ENCODE measurements at places on chromosomes 1 and 21.

GRCh38 chr1:229751610-229752009 lies 125.6 kb downstream of the URB2 start:
- no peak for DNase-seq

DNA sequence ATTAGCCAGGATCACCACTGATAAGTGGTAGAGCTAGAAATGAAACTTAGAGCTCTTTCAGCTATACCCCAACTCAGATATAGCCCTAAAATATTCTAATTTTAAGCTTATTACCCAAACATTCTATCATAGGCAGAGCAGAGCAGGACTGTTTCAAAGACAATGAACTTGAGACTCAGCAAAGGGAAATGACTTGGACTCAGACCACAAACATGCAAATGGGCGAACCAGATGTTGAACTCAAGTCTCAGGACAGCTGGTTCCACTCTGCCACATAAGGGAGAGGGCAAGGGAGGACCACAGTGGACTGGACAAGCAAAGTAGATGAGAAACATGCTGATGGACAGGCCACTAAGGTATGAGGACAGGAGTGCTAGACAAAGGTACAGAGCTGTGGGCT lies 315.3 kb downstream of the OMA1 start:
- DNase-seq, result no peak

DNA sequence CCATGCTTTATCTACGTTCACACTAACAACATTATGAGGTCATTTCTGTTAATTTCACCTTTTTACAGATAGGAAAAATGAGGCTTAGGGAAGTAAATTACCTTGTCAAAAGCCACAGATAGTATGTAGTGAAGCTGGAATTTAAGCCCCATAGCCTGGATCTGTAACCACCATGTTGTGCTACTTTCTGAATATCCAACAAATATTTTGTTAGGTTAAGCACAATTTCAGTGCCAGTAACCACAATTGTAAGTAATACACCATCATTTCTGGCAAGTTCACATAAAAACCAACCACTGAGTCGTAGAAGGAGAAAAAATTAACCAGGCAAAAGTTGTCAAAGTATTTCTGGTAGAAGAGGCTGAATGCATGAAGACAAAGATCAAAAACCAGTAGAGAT lies 593.1 kb upstream of the CAMK1G start:
- DNase-seq, result no peak

- DNase-seq, result no peak
Measured at GRCh38 chr1:206579747-206580437, 32.4 kb downstream of the EIF2D start.

DNA sequence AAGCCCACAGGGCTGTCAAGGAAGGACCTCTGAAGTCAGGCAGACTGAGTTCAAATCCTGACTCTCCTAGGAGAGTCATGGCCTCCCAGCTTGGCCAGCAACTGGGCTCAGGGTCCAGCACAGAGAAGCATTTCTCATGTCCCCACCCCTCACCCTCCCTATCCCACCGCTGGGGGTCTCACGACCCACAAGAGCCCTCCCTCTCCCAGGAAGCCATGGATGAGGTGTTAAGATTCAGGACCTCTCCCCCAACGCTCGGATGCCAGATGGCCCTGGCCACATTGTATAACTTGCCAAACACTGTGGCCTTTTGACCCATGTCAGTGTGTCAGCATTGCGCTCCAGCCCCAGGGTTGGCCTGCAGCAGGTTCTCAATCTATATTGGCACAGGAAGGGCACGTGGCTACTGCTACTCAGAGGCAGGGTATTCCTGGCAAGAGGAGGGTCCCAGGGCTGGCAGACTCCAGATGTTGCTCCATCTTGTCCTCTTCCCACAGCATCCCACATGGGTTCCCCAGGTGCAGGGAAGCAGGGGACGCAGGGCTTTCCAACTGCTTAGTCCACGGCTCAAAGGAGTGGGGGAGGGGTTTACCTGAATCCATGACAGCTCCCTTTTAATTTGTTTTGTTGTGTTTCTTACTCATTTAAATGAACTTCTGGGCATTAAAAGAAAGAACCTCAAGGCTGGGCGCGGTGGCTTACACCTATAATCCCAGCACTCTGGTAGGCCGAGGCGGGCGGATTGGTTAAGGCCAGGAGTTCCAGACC lies 10.5 kb downstream of the SLC2A1 start:
- DNase-seq, result no peak

All from G401 (cell line).